ENCODE measurements at places on chromosomes 6 and 20.

- no peak for DNase-seq
Measured at GRCh38 chr6:91654793-91655192, 1067.9 kb upstream of the MAP3K7 start.

- no peak for DNase-seq
Measured at GRCh38 chr6:170111141-170111664, 179.7 kb downstream of the DLL1 start.

- no peak for DNase-seq
Measured at GRCh38 chr6:105058846-105059245, 101.9 kb downstream of the LIN28B start.

DNA sequence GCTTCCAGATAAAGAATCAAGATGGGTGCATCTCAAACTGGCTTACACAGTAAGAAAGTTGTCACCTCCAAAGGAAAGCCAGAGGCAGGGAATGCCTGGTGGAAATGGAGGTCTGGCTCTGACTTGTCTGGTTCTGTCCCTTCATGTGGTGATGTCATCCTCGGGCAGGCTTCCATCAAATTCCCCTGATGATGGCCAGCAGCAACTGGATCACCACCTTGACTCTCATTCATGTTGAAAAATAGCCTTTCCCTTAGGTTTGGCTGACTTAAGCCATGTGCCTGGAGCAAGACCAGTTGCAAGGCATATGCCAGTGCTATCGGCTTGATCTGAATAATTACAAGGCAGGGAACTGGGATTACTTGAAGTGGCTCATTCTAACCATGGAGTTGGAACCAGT lies 28.8 kb downstream of the IMPG1 start:
- DNase-seq: no peak

GRCh38 chr6:170130201-170130621 lies 160.7 kb downstream of the DLL1 start:
- no peak for DNase-seq
